ENCODE measurements at places on chromosomes 2 and 18.

GRCh38 chr2:54815148-54815539 lies 91.7 kb downstream of the EML6 start:
- no peak for DNase-seq

DNA sequence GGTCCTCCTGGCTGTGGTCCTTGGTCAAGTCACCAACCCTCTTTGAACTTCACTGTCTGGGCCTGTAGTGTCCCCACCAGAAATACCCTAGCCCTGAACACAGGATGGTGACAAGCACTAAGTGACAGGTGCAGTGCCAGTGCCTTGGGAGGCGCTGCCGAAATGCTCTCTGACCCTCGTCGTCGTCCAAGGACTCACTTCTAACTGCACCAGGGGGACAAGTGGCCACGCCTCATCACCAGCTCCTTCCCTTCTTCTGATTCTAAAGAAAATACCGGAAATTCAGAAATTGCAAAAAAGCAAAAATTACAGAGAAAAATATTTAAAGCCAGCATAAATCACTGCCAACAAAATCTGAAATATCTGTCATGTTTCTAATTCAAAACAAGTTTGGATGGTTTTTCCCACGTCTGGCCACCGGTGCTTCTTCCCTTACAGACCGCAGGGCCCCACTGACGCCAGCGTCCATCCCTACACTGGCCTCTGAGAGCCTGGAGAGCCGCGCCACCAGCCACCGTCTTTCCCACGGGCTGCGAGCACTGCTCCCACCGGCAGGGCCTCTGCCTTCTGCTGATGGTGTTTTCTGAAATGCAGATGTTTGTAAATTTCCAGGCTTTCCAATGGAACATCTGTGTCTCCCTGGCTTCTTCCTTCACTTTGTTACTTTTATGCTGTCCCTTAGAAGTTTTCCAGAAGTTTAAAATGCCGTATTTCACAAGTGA lies 37.4 kb upstream of the GPC1 start:
- DNase-seq = peak; percentile 4

DNA sequence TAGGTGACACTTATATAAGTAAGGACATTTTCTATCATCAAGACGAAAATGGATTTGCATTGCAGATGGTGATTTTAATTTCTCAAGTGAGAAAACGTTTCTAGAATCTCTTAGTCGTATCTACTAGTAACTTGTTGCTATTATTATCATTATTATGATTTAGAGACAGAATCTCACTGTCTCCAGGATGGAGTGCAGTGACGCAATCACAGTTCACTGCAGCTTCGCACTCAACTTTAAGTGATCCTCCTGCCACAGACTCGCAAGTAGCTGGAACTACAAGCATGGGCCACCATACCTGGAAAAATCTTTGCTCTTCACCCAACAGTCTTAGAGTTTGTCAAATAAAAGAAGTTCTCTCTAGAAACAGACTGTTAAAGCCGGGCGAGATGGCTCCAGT lies 37.6 kb upstream of the DDX18 start:
- DNase-seq = no peak

GRCh38 chr18:31247574-31248199 lies 70.3 kb upstream of the DSG1 start:
- DNase-seq = no peak

DNA sequence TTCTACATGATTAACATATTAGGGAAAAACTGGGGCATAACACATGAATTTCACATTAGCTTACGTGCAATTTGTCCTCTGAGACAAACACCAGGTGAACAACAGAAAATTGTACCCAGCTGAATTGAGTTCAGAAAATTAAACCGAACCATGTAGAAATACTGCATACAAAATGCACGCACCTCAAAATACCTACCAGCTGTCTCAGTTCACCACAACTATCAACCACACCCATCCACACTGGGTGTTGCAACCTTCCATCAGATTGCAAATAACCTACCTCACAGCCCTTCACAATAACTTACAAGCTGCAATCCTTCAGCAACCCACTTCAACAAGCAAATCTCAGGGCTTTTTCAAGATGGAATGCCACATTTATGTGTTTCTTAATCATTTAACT lies 55.9 kb downstream of the UNC50 start:
- DNase-seq = no peak

GRCh38 chr2:133253793-133254192 lies 314.5 kb downstream of the NCKAP5 start:
- no peak for DNase-seq

GRCh38 chr18:8051453-8051852 lies 484.3 kb downstream of the PTPRM start:
- DNase-seq = no peak

GRCh38 chr2:150410809-150411208 lies 76.7 kb downstream of the RND3 start:
- DNase-seq = no peak

DNA sequence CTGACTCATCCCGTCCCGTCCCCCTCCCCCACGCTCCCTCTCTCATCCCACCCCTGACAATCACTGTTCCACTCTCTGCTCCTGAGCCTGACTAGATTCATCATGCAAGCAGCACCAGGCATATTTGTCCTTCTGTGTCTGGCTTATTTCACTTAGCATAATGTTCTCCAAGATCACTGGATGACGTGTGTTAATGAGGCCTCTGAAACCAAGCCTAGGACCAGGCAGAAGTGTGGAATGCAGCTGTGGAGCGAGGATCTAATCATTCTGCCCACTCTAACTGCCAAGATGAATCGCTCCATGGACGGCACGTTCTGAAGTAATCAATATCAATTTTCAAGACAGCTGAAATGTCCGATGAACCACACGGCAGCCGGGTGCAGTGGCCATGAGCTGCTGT lies 122.4 kb upstream of the ZNF236 start:
- DNase-seq = no peak

- no peak for DNase-seq
Observed at GRCh38 chr18:25827228-25827627, 263.2 kb downstream of the SS18 start.

DNA sequence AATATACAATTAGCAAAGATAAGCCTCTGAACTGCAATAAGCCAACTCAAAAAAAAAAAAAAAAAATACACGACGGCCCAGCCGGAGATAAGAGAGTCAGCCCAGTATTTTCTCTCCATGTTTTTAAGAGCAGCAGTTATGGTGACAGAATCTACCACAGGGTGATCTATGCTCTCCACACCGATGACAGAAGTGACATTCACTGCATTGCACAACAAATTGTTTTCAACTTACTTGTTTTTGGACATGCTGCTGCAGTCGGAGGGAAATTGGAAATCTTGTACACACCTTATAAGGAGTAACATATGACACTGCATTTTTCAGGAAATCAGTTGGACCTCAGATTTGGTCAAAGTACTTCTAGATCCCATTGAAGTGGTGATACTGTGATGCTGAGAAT lies 23.3 kb upstream of the APOB start:
- no peak for DNase-seq

GRCh38 chr2:148965623-148966437 lies 72.7 kb upstream of the LYPD6B start:
- no peak for DNase-seq

GRCh38 chr18:13368080-13368813 lies 149.7 kb downstream of the LDLRAD4 start:
- DNase-seq = no peak

- DNase-seq = no peak
Observed at GRCh38 chr18:77103991-77104531, 28.5 kb downstream of the MBP start.

- DNase-seq = no peak
Observed at GRCh38 chr2:188979187-188980114, 5.3 kb downstream of the COL3A1 start.

- peak; percentile 72 for DNase-seq
Observed at GRCh38 chr2:223601932-223602666, at the start of gene SCG2. Gene SCG2 (minus strand): TSS chr2:223602361. CDS start chr2:223599282, 3,079 bp downstream.

DNA sequence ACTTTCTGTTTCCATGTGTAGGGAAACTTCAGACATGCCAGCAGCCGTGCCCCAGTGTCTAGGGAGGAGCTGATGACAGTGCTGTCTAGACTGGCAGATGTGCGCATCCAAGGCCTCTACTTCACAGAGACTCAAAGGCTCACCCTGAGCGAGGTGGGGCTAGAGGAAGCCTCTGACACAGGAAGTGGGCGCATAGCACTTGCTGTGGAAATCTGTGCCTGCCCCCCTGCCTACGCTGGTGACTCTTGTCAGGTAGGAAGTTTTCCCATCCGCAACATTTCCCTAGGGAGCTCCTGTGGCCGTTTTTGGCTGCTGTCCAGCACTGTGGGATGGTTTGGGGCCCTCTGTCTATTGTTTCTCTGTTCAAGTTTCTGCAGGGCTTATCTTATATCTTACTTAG lies 143.1 kb upstream of the TTC39C start:
- peak; percentile 50 for DNase-seq

DNA sequence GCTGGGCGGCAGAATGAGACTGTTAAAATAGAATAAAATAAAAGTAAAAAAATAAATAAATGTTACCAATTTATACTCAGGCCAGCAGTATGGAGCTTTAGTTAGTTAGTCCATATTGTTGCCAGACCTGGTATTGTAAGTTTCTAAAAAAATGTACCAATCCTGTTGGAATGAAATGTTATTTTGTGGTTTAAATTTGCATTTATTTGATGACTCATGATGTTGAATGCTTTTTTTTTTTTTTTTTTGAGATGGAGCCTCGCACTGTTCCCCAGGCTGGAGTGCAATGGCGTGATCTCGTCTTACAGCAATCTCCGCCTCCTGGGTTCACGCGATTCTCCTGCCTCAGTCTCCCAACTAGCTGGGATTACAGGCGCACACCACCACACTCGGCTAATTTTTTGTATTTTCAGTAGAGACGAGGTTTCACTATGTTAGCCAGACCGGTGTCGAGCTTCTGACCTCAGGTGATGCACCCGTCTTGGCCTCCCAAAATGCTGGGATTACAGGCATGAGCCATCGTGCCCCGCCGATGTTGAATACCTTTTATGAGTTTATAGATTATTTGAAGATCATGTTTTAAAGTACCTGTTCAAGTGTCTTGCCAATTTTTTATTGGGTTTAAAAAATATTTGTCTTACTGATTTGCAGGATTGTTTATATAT lies 5.7 kb upstream of the PTPRN start:
- no peak for DNase-seq

- DNase-seq = no peak
Observed at GRCh38 chr2:102044235-102044896, 52.6 kb downstream of the IL1R2 start.

DNA sequence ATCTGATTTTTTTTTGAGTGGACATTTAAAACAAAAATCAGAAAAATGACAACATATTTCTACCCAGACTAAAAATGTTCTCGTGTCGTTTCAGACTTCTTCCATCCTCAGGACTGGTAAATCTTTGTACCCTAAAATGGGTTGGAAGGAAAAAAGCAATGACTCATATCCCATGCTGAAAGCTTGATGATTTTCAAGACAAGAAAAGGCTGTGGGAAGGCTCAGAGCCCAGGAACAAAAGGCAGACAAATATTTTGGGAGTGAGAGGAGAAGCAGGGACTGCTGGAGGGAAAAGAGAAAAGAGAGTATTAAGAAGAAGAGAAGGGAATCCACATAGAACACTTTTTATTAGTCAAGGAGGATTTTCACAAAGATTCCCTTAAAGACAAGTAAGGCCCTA lies 77.1 kb upstream of the CTAGE1 start:
- DNase-seq = no peak

DNA sequence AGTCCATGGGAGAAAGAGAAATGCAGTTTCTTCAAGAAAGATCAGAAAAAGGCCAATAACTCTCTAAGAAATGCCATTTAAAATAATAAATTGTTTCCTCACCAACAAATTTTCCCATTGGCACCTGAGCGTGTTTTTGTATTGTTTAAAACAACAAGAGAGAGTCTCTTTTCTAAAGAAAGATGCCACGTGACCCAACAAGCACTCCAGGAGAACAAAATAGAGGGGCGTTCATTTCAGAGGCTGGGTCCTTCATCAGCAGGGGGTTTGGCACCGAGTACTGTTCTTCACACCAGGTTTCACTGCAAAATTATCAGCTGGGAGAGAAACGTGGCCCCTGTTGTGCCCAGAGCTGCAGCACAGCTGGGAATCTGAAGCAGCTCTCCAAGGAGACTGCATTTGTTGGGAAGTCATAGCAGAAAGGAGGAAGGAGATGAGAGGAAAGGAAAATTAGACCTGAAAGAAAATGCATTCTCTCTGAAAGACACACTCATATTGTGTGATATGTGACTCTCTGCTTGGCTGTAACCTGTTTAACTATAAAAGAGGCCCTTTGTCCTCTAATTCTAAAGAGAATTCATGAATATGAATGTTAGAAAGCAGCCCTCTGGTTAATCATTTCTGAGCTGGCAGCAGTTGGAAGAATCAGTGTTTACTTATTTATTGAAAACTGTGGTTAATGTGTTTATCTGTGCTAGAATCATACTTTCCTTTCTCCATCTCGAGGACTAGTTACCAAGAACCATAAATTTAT lies 205.3 kb upstream of the CDH20 start:
- DNase-seq = no peak

- no peak for DNase-seq
Observed at GRCh38 chr18:36424741-36425142, 127.2 kb downstream of the FHOD3 start.

DNA sequence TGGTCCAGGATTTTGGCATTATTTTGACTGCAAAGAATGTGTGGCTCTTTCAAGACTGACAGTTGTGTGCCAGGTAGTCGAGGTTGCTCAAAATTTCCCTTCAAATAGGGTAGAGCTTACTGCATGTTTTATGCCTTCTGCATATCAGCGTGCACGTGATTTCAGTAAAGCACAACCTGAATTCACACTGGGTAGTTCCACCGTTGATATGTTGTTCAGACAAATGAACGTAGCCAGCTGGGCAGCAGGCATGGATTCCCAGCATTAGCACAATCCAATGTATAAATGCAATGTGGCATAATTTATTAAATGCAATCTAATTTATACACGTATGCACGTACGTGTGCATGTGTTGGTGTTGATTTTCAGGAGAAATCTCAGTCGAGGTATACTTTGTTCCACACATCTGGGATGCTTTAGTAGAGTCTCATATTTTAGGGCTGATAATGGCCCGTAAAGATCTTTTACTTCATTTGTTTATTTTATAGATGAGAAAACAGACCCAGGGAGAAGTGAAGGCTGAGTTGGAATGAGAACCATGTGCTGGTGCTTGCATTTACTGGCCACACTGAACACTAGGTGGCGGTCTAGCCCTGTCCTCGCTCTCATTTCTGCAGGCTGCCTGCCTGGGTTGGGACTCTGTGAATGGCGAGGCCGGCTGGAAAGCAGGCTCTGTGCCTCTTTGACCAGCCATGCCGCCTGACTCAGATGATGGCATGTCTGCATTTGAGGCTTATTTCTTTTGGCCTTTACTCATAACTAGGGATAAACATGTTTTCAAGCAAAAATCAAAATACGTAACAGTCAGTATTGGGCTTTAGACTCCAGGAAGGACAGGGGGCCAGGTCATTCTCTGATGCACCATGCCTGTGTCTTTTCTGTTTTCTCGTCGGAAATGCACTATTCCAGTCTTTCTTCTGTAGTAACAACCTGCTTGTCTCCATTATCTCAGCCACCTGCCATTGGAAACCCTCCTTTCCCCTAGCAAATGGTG lies 120.4 kb downstream of the RNF144A start:
- peak; percentile 75 for DNase-seq

GRCh38 chr2:216507220-216508160 lies 8.8 kb downstream of the RPL37A start:
- DNase-seq = no peak
